A172 (cell line): ENCODE measurements at places on chromosomes 11 and 22. TPM values are rescaled to one million over a fixed set of nuclear protein-coding genes. Genes with fewer than 3 reads are reported as not detected.

The TRPC6 gene
- not detected in 2 replicates for total RNA-seq

The TXNRD2 gene
- 112 and 114 TPM in 2 replicates for total RNA-seq

DNA sequence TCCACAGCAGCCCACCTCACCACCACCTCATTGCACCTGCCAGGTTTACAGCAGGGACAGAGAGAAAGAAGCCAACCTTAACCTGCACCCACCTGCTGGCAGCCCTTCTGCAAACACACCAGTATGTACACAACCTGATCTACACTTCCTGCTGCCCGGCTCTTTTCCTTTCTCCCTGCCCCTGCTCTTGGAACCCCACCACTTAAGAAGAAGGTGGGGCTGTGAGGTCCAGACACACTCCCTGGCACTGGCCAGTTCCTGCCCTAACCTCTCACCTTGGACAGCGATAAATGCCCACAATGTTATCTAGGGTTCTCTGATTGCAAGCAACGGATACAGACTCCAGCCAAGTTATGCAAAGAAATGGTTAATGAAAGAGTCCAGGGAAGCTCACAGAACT lies 10.8 kb upstream of the SLC35C1 start:
- DNase-seq = no peak

DNA sequence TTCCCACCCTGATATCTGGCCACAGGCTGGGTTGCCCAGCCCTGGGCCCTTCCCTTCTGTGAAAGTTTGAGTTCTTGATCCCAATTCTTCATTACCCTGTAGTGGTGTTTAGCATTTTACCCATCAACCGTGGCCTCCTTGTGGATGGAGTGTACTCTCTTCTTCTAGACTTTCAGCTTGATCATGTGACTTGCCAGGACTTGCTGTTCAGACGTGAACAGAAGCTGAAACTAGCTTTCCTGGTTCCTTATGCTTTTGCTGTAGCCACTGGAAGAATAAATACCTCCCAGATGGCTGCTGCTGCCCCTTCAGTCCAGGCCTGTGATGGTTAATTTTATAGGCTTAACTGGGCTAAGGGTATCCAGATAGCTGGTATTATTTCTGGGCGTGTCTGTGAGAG lies 32.7 kb upstream of the DAGLA start:
- no peak for DNase-seq

GRCh38 chr11:116498161-116498560 lies 274.6 kb downstream of the BUD13 start:
- no peak for DNase-seq

GRCh38 chr11:62708793-62709192 lies 1.3 kb downstream of the GNG3 start:
- no peak for DNase-seq

GRCh38 chr11:79762279-79762921 lies 321.6 kb upstream of the TENM4 start:
- peak; percentile 11 for DNase-seq

- DNase-seq = no peak
Observed at GRCh38 chr11:122893131-122893530, 10.6 kb downstream of the JHY start.

GRCh38 chr11:12993626-12994025 lies 15.5 kb upstream of the RASSF10 start:
- DNase-seq = no peak

GRCh38 chr11:95788921-95789505 lies 569 bp downstream of the FAM76B start:
- peak; percentile 19 for DNase-seq

The CDC42BPG gene
- total RNA-seq = 3.7 and 4.1 TPM in 2 replicates

DNA sequence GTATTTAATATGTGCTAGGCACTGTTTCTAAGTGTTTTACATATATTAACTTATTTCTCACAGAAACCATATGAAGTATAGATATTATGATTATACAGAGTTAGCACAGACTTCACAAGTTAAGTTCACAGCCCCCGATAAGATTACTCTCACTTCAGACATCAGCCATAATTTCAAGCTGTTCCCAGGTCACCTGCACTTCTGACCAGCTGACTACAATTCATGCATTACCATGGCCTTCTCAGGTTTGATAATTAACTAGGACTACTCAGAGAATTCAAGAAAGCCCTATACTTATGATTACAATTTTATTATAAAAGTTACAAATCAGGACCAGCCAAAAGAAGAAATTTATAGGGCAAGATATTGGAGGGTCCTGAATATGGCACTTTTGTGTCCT lies 68.2 kb upstream of the RRM1 start:
- no peak for DNase-seq

GRCh38 chr11:35207471-35208403 lies 68.8 kb downstream of the CD44 start:
- DNase-seq = no peak
